ENCODE measurements at places on chromosomes 16 and 17.

DNA sequence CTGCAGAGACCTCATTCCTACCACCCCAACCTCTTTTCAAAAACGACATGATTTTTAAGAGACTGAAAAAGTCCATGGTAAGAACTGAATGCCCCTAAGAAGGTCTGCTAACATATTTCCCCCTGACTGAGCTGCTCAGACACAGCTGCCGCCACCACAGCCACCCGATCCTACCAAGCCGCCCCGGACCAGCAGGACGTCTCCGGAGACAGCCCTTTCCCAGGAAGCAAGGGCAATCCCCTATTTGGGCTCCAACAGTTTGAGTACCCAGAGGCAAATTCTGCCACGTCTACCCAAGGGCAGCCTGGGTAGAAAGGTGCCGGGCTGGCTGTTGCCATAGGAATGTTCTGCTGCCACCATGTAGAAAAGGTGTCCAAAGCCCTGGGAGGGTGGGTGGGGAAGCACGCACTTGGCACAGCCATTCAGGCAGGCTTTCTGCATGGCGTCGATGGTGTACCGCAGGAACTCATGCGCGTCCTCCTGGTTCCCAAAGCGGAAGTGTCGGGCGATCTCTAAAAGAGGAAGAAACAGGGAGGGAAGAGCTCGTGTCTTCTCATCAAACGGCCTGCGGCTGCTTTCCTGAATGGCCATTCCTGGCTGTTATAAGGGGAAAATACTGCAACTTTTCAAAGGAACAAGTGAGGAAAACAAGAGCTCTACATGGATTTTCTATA is 13.6 kb downstream of the USP36 start:
- no peak for DNase-seq

DNA sequence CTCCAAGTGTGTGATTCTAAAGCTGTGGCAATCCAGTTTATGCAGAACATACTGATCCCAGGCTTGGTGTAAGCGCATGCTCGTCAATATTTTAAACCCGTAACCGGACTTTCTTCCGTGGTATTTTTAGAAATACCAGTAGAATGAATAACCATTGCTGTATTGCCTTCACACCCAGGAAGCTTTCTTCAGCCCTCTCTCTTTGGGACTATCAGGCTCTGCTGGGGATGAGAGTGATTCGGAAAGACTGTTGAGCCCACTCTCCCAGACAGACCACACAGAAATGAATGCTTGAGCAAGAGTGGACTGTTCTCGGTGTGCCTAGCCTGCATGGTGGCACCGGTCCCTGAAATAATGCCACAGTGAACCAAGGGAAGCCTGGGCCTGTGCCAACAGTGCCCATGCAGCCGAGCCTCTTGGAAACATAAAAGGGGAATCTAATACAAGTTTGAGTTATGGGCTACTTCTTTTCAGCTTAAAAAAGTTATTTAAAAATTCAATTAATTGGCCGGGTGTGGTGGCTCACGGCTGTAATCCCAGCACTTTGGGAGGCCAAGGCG is 89.9 kb upstream of the ELAC2 start:
- no peak for DNase-seq

DNA sequence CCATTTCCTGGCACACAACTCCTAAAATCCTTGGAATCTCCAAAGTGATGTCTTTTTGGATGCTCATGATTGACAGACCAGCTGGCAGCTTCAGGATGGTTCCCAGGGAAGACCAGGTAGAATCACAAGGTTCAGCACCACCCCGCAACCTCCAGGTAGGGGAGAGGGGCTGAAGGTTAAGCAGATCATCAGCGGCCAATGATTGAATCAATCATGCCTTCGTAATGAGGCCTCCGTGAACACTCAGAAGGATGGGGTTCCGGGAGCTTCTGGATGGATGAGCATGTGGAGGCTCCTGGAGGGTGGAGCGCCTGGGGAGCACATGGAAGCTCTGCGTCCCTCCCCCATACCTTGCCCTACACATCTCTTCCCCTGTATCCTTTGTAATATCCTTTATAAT is 185.9 kb downstream of the SEC14L1 start:
- no peak for DNase-seq

GRCh38 chr17:72984145-72984925 is 108.2 kb downstream of the SLC39A11 start:
- peak; percentile 92 for DNase-seq

GRCh38 chr17:72555052-72555451 is 434.2 kb downstream of the SOX9 start:
- no peak for DNase-seq

DNA sequence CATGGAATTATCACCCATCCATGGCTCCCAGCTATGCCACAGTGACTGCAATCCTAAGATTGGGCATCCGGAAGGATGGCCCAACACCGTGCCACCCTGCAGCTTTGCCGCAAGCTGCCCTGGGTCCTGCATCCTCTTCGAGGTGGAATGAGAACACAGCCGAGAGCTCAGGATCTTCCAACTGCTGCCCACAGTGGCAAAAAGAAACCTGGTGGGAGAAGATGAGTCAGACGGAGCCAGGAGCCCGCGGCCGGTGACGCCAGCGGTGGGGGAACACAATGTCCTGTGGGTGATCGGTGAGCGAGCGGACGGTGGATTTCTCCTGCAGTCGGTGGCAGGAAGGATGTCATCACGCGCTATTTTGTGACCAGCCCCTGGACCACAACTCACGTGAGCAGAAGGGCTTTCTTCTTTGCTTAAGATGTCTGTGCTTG is 20.1 kb downstream of the CD7 start:
- peak; percentile 93 for DNase-seq

DNA sequence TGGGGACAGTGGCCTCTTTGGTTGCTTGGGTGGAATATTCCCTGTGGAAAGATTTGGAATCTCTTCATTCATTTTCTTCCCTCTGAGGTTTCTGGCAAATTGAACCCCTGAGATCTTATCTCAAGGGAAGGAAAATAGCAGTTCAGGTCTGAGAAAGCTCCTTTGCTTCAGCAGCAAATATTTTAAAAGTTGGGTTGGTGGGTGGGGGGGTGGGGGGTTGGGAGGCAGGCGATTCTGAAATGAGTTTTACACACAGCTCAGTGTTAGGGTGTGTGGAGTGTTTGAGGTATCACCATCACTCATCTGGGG is 6.8 kb downstream of the TBX2 start:
- no peak for DNase-seq

DNA sequence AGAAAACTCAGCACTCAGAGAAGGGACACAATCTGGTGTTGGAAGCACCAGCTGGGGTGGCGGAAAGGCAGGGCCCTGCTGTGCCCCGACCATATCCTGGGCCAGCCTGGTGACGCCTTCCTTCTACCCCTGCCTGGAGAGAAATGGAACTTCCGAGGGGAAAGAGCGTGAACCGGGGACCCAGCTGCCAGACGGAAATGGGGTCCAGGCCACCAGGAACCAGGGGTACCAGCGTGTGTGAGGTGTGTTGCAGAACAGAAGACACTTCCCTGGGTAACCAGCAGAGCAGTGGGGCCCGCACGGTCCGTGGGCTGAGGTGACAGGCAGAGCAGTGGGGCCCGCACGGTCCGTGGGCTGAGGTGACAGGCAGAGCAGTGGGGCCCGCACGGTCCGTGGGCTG is 6.8 kb downstream of the RAB40B start:
- DNase-seq = no peak

DNA sequence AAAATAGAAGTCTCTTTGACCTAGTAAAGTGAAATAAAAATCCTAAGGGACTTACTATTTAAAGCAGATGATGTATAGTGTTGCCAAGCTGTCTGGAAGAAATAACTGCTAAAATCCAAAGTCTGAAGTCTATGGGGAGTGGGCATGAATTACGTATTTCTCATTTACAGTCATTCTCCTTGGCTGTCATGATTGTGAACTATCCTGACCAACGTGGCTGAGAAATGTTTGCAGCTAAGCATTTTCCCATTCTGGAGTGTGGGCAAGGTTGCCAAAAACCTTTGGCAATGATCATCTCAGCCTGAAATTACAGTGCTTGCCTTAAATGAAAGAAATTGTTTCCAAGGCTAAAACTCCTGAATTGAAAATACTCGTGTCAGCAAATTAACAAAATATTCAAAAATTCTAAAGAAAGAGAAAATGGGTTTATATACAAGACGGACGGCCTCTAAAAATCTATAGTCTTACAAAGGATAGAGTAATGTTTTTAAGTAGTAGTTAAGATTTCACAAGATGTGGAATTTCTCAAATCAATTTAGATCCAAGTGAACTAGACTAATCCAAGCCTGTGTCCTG is 77.0 kb downstream of the CACNG1 start:
- DNase-seq = no peak

- no peak for DNase-seq
These were observed 163.5 kb downstream of the IRF8 start for GRCh38 chr16:86062271-86062965.

DNA sequence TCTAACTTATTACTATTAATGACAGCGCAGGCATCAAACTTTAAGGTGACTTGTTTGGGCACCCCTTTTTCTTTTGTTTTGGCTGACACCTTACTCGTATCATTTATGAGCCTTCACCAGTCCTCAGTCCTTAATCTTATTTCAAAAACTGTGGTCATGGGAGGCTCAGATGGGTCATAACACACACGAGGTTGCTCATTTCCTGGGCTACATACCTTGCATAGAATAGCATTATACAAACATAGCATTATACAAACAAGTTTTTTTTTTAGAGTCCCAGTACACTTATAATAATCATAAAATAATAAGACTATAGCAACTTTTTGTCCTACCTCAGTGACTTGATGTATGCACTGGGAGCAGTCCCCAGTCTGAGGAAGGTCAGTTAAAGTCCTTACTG is 11.2 kb upstream of the ACSF2 start:
- no peak for DNase-seq

DNA sequence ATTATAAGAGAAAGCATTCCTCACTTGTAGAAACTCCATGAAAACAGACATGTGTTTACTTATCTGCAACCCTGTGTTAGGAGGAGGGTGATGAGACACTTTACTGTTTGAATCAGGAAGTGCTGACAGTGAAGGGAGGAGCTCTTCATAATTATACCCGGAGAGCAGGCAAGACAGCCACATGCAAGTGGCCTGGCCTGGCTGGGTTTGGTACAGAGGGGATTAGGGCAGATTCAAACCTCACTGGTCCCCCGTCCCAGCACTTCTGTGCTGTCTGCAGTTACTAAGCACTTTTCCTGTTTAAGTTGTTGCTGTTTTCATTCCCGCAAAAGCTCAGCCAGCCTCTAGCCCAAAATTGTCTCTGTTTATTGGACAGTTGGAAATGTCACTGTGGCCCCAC is 78.5 kb downstream of the WWOX start:
- no peak for DNase-seq

- no peak for DNase-seq
These were observed 15.8 kb downstream of the CDH16 start for GRCh38 chr16:66902648-66903543.

DNA sequence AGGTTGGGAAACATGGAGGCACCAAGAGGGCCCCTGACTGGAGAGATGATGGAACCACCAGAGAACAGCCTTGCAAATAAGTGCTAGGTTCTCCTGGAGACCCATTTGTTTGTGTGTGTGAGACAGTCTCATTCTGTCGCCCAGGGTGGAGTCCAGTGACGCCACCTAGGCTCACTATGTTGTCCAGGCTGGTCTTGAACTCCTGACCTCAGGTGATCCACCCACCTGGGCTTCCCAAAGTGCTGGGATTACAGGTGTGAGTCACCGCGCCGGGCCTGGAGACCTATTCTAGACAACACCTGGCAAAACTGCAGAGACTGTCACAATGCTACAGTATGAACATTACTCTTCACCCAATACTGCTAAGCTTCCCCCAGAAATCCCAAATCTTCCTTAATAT is 1.5 kb downstream of the NPLOC4 start:
- no peak for DNase-seq

DNA sequence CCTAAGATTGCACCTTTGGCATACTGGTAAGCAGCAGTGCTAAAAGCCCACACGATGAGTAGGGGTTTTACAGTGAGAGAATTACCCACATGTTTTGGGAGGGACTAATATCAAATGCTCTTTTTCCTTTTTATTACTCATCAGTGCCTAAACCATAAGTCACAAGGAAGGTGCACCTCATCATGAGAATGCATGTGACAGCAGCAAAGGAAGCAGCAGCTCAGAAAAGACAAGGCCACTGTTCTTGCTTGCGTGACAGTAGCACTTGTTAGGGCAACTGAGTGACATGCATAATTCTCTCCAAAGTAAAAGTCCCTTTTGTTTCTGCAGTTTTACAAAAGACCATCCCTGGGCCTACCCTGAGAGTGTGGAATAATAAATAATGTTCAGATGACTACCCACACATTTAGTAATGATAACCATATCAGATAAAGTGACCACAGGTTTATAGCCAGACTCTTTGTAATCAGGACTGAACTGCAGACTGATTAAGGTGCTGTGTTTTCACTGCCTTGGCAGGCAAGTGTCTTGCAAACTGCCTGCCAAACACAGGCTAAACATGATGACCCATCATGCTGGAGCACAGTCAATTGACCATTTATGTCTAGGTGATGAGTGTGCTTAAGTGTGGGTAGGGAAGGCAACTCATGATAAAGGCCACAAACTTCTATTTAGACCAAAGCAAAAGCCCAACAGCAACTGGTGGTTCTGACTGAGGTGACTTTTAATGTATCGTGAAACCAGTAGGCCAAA is 1751.4 kb downstream of the TP53TG3F start:
- DNase-seq = no peak

DNA sequence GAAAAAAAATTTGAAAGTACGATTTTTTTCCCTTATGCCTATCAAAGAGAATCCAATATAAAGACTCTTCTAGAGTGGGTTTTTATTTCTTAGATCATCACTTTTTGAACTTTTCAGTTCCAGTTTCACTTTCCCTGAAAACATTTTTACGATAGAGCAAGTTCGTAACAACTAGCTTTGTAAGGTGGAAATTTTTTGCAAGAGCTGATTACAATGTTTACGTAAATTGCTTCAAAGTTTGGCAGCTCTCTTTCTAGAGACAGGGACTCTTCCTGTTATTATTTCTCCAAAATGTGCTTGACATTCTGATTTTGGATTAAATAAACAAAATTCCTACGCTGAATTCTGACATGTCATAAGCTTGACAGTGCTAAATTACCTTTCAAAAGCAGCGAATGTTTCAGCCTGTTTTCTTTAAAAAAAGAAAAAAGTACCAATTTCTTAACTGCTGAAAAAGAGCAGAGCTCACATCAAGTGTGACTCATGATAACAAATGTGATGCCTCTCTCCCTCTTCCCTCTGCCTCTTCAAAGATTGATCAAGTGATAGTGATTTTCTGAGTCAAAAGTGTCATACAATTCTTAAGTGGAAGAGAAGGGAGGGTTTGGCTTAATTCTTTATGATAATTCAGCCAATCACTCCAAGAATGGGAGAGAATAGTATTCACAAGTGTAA is 175.2 kb downstream of the KCNJ2 start:
- peak; percentile 53 for DNase-seq

- no peak for DNase-seq
These were observed 5.0 kb downstream of the PROCA1 start for GRCh38 chr17:28706471-28707338.

All from amniotic epithelial cell (primary cell).